ENCODE measurements at places on chromosomes 12 and 14. TPM values are rescaled to one million over a fixed set of nuclear protein-coding genes. Genes with fewer than 3 reads are reported as not detected.
A peak's percentile ranks its signal among the peaks of the same experiment; 100 is the strongest.

DNA sequence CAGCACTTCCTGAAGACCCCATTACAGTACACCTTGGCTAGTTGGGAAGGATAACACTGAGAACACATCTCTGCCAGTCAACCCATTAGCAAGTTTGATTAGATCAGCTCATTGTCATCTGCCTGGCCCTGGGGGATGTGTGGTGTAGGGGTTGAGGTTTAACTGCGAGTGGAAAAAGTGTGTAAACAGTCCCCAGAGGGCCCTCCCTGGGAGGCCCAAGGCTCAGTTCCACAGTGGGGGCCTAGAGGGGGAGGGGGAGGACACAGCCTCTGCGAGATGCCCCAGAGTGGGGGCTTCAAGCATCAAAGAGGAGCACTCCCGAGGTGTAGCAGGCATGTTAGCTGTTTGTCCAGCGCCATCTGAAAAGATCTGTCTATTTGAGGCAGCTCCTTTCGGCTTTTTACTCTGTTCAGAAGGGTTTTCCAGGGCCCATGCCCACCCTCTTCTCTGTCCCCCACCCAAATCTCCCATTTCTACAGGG lies 344 bp downstream of the LPAR5 start:
- DNase-seq: no peak

DNA sequence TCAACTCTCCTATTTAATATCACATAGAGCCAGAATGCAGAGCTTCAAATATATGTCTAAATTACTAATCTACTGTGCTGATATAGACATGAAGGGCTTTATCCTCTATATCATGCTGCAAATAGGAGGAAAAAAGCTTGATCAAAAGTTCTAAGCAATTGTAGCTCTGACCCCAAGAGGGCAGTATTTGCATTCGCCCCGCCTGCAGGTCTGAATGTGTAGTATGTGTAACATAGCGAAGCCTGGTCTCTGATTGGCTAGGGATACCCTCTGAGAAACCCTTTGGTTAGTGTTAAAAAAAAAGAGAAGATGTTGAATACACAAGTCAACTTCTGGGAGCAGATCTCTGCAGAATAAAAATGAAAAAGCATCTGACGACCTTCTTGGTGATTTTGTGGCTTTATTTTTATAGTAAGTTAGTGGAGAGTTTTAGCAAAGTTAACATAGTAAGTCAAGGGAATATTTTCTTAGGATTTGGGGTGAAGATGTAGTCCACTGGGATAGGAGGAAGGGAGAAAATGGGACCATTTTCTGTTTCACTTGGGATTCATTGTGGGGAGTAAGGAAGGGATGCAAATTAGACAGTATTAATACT lies 151.6 kb upstream of the OR4E1 start:
- DNase-seq: no peak

GRCh38 chr14:54121466-54122027 lies 164.9 kb upstream of the BMP4 start:
- DNase-seq: no peak

GRCh38 chr14:81449114-81449513 lies 49.0 kb upstream of the STON2 start:
- no peak for DNase-seq

- peak; percentile 74 for DNase-seq
Observed at GRCh38 chr12:50110127-50110761, 1.8 kb upstream of the COX14 start.

GRCh38 chr14:22622255-22622654 lies 21.9 kb downstream of the OR6J1 start:
- no peak for DNase-seq

DNA sequence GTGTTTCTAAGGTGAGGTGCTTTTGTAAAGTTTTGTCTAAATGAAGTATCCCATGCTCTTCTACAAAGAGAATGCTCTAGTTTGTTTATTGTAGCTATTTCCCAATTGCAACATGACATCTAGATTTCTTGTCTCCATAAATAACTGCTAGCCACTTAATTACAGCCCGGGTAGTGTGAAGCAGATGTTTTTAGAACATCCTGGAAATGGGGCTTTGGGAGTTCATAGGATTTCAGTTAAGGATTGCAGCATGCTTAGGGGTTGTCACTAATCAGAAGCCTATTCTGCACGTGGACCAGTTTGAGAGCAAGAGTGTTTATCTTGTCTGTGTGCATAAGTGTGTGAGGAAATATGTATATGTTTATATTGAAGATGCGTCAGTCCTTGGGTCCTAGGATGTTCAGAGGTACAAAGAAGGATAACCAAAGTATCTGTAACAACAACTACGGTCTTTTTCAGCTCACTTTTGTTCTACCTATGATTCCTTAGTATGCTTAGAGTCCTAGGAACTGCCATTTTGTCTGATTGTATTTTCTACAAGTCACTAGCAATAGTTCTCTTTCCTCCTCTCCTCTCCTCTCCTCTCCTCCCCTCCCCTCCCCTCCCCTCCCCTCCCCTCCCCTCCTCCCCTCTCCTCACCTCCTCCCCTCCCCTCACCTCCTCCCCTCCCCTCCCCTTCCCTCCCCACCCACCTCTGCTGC lies 135.3 kb downstream of the ACSS3 start:
- DNase-seq: no peak

DNA sequence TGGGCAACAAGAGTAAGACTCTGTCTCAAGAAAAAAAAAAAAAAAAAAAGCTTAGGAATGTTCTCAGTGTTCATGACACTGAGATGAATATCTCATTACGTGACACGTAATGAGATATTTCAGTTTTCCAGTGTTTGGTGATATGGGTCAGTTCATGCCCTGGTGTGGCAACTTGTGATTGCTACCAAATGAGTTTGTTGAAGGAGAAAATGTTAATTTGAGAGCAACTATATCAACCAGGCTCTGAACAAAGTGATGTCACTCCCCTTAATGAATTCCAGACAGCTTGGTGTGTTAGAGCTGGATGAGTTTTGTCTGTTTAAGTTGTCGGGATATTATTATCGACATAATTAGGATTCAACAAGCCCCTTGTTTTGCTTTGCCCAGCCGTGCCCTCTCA lies 211.7 kb downstream of the DPF3 start:
- no peak for DNase-seq

DNA sequence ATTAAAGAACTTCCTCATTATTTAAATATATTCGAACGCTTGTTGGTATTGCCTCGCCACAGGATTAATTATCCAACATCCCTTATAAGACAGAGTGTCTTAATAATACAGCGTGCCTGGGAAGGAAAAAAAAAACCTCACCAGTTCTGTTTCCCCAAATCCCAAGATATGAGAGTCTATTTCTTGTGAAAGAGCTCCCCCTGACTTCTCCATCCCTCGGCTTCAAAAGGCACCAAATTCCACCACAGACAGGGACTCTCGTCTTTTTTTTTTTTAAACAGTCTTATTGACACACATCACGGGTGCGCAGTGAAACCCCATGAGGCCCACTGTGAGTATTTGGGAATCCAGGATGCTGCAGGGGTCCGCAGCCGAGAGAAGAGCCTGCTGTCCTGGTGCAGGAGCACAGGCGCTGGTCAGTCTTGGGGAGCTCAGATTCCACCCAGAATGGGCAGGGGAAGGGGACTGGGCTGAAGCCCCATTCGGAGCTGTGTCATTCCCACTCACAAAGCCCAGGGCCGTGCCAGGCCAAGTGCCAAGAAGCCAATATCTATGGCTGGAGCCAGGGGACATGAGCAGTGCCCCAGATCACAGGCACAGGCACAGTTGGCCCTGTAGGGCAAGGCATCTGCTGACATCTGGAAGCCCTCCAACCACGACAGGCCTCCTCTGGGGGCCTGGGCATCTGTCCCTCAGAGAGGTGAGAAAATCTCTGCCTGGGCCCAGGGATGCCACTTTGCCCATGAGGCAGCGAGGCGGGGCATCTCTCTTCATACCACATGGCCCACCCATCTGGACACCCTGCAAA lies 71.9 kb downstream of the BCL11B start:
- no peak for DNase-seq

POTEG gene
- total RNA-seq: not detected

BAG5 gene
- 24.2 TPM for total RNA-seq

PPM1H gene
- total RNA-seq: 73.4 TPM
